ENCODE measurements at places on chromosomes 11 and 22. TPM values are rescaled to one million over a fixed set of nuclear protein-coding genes. Genes with fewer than 3 reads are reported as not detected.

DNA sequence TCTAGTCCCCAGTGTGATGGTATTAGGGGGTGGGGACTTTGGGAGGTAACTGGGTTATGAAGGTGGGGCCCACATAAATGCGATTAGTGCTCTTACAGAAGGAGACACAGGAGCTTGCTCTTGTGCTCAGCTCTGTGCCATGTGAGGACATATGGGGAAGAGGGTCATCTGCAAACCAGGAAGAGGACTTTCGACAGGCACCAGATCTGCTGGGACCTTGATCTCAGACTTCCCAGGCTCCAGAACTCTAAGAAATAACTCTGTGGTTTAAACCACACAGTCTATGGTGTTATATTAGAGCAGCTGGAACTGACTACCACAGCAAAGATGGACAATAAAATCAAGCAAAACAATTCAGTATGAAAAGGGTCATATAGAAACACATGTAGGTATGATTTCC, 26.7 kb downstream of the NNMT start:
- H3K36me3 ChIP-seq: no peaks in the 10 kb centered on the region
- DNase-seq: no peak
- H3K27me3 ChIP-seq: peaks cover 27% of the 10 kb centered on the region
- no peak overlapping the region for H3K4me3 ChIP-seq

GRCh38 chr11:33700063-33700501, 544 bp downstream of the C11orf91 start:
- H3K4me3 ChIP-seq: peak overlapping the region; percentile 89
- peaks cover 30% of the 10 kb centered on the region for H3K27me3 ChIP-seq
- no peak for DNase-seq
- peaks cover 15% of the 10 kb centered on the region for H3K4me1 ChIP-seq
- no peak overlapping the region for H3K27ac ChIP-seq

DNA sequence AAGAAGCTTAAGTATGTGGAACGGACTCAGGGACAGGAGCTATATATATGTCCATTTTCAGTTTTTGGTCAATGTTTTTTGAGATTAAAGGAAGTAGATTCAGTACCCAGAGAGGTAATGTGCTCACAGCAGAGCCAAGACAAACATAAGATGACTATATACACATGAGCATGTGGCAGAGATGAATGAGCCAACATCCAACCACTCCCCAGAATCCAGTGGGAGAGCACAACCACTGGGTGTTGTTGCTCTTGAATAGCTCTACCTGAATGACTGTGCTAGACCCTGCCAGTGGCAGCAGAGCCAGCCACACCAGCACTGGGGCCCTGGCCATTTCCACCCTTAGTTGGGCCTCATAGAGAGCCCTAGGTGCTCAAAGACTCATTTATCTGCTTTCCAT, 10.7 kb upstream of the SYTL2 start:
- no peak overlapping the region for H3K27ac ChIP-seq
- H3K4me3 ChIP-seq: no peak overlapping the region
- H3K36me3 ChIP-seq: no peaks in the 10 kb centered on the region
- no peak for DNase-seq
- no peaks in the 10 kb centered on the region for H3K27me3 ChIP-seq
- peaks cover 23% of the 10 kb centered on the region for H3K4me1 ChIP-seq

DNA sequence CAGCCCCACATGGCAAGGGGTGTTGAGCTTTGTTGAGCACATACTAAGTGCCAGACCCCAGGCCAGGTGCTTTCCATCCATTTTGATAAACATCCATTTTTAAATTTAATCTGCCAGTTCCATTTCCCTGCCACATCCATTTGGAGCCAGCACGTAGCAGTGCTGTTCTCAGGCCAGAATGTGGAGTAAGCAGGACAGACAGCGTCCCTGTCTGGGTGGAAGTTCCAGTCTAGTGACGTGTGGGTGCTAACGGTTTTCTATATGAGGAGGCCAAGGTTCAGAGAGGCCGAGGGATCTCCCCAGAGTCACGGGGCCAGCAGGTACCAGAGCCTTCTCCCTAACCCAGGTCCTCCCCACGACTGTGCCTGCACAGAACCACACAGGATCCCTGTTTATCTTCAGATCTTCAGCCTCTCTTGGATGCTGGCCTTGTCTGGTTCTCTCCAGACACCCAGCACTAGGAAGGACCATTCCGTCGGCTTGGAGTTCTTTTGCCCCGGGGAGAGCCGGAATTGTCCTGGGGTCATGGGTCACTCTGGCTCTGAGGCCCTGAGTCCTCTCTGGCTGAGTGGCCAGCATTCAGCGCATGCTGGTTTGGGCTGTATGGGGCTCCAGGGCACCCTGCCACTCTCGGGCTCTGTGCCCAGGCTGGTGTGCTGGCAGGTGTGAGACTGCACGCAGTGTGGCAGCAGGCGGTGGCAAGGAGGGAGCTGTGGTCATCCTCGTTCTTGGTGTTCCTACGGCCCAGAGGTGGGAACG, 63.6 kb upstream of the PPARA start:
- H3K4me3 ChIP-seq: no peak overlapping the region
- no peak for DNase-seq
- H3K27me3 ChIP-seq: no peaks in the 10 kb centered on the region
- H3K4me1 ChIP-seq: no peaks in the 10 kb centered on the region
- H3K27ac ChIP-seq: no peak overlapping the region
- H3K36me3 ChIP-seq: no peaks in the 10 kb centered on the region

DNA sequence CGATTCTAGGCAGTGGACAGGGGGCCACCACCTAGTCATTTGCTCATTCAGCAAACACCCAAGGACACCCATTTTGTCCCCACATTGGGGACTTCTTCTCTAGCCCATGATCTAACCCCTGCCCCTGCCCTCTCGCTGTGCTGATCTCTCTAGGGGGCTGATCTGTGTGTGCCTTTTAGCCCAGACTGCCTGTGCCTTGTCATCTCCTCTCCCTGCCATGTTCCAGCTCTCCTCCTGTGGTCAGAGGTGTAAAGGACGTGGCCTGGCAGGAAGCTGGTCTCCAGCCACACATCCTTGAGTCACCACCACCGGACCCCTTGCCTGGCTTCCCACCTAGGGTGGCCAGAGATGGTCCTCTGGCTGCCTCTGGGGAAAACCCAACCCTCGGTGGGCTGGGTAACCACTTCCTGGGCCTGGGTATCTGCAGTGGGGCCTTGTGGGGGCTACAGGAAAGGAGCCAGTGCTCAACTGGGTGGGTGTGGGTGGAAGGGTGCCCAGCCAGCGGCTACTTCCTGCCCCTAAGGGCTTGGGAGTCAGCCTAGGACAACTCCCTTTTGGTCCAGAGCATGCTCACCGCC, 1.3 kb downstream of the CTSW start:
- peak overlapping the region; percentile 88 for H3K4me3 ChIP-seq
- H3K27me3 ChIP-seq: no peaks in the 10 kb centered on the region
- H3K27ac ChIP-seq: peak overlapping the region; percentile 98
- DNase-seq: peak; percentile 85
- H3K4me1 ChIP-seq: peaks cover 66% of the 10 kb centered on the region

DNA sequence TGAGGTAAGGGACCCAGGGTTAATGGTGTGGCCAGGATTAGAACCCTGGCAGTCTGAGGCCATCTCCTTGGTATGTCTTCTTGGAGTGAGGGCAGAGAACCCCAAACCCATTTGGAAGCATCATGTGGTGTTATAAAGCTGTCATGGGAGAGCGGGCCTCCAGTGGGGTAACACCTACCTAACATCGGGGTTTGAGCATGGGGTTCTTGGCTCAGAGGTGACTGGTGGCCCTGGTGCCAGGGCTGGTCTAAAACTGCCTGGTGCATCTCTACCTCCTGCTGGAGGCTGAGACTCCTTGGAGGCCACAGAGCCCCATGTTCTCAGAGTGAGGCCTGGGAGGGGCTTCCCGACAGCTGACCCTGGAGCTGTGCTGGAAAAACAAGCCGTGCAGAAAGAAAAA, 4.5 kb downstream of the PRDM11 start:
- peaks cover 19% of the 10 kb centered on the region for H3K4me1 ChIP-seq
- no peaks in the 10 kb centered on the region for H3K27me3 ChIP-seq
- H3K27ac ChIP-seq: no peak overlapping the region
- no peak for DNase-seq
- H3K36me3 ChIP-seq: no peaks in the 10 kb centered on the region

DNA sequence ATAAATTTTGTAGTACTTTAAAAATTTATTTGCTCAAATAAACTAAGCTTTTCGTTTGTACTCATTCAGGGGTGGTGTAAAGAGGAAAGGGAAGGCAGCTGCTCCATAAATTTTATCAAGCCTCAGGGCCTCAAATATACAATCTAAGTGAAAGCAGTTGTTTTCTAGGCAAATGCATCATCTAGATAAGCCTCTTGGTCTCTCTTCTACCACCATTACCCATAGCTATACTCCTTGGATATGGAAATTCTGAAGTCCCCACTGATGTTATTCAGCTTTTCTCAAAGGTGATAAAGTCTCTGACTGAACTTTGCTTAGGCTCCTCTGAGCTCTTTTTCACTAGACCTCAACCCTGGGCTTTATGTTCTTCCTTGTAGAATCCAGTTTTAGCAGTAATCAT, 1313.1 kb downstream of the JRKL start:
- DNase-seq: no peak
- no peaks in the 10 kb centered on the region for H3K36me3 ChIP-seq
- no peaks in the 10 kb centered on the region for H3K27me3 ChIP-seq
- no peak overlapping the region for H3K27ac ChIP-seq

- no peak for DNase-seq
- H3K4me3 ChIP-seq: no peak overlapping the region
- H3K27ac ChIP-seq: no peak overlapping the region
- no peaks in the 10 kb centered on the region for H3K4me1 ChIP-seq
- no peaks in the 10 kb centered on the region for H3K27me3 ChIP-seq
Observed at GRCh38 chr11:77173494-77173893, 45.4 kb downstream of the MYO7A start.

DNA sequence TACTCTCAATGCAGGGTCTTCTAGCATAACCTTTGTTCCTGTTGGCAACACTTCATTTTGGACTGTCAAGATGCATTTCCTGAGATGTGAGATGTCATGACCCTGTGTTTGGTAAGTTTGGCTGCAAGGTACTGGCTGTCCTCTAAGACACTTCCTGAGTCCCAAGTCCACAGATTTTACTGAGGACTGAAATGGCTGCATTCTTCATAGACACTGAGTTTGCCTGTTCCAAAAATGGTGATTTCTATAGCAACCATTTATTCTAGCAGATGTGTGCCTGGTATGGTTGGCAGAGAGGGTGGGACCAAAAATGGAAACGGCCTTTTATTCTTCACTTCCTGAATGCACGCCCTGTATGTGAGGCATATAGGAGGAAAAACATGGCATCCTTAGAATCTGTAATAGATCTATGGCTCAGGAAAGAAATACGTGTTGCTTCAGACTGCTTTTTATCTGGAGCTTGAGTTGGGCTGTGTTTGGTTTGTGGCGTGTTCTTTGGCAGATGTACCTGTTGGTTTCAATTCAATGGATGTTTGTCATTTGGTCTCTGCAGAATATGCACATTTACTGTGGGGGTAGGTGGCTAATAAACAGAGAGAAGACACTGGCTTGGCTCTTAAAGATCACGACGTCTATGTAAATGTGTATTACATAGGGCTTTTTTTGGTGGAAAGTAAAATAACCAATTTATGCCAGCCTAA, 62.4 kb downstream of the ZBTB16 start:
- DNase-seq: no peak
- H3K27ac ChIP-seq: no peak overlapping the region
- H3K27me3 ChIP-seq: no peaks in the 10 kb centered on the region
- peak overlapping the region; percentile 16 for H3K4me3 ChIP-seq
- H3K36me3 ChIP-seq: no peaks in the 10 kb centered on the region

DNA sequence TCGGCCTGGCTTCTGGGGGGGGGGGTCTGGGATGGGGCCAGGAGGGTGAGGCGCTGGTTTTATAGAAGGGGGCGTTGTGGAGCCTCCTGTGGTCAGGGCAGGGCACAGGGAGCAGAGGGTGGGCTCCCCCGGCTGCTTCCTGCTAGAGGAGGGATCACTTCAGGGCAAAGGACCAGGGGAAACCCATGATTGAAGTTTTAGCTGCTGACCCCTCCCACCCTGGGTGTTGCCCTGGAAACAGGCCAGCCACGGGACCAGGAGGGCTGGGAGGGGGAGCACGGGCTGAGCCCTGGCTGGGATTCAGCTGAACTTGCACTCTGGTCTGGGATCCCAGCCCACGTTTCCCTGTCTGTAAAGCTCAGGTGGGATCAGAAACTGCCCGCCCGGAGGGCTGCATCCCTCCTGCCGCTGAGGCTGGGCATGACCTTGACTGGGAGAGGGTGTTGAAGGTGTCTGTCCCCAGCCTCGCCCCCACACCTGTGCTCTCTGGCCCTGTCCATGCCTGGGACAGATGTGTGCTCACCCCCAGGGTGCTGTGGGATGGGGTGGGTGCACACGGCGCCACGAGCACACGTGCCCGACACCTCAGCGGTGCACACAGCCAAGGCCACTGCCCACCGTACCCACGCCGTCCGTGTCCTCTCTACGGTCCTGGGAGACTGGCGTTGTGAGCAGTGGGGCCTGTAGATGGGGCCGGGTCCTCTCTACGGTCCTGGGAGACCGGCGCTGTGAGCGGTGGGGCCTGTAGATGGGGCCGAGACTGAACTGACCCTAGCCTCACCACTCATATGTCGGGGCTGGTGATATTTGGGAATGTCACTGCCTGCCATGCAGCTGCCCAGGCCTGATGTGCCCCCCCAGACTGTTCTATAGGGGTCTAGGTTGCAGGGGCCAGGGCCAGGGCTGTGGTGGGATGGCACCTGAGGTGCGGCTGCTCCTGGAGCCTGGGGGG, 2.3 kb downstream of the TSPAN4 start:
- H3K4me3 ChIP-seq: no peak overlapping the region
- no peaks in the 10 kb centered on the region for H3K27me3 ChIP-seq
- H3K4me1 ChIP-seq: peaks cover 17% of the 10 kb centered on the region
- no peak overlapping the region for H3K27ac ChIP-seq
- H3K36me3 ChIP-seq: no peaks in the 10 kb centered on the region

DNA sequence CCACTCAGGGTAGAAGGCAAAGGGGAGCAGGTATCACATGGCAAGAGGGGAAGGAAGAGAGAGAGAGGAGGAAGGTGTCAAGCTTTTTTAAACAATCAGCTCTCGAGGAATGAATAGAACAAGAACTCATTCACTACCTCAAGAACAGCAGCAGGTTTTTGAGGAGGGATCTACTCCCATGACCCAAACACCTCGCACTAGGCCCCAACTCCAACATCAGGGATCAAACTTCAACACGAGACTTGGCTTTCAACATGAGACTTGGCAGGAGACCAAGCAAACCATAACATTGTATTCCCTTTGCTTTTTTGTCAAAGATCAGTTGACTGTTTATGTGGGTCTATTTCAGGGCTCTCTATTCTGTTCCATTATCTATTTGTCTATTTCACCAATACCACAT, 26.9 kb upstream of the APOBEC3A start:
- DNase-seq: no peak
- peak overlapping the region; percentile 64 for H3K27ac ChIP-seq
- no peak overlapping the region for H3K4me3 ChIP-seq
- H3K36me3 ChIP-seq: no peaks in the 10 kb centered on the region
- H3K27me3 ChIP-seq: peaks cover 14% of the 10 kb centered on the region

GRCh38 chr11:28343304-28344233, 235.4 kb downstream of the METTL15 start:
- H3K4me3 ChIP-seq: no peak overlapping the region
- H3K27ac ChIP-seq: no peak overlapping the region
- no peaks in the 10 kb centered on the region for H3K27me3 ChIP-seq
- no peak for DNase-seq

The ROM1 gene
- 4.6 TPM for total RNA-seq

The SYCE3 gene
- total RNA-seq: not detected

The MCAM gene
- total RNA-seq: 0.74 TPM

The TMPRSS13 gene
- total RNA-seq: 0.36 TPM

The NPAS4 gene
- not detected for total RNA-seq

The FAM181B gene
- total RNA-seq: not detected
